ENCODE measurements at places on chromosomes 11 and 22. TPM values are rescaled to one million over a fixed set of nuclear protein-coding genes. Genes with fewer than 3 reads are reported as not detected.

The PDGFB gene
- total RNA-seq: 10.7 TPM

The OR51E2 gene
- 0.67 TPM for total RNA-seq

The SPDYC gene
- total RNA-seq: not detected

The GAL gene
- total RNA-seq: not detected

The HTR3B gene
- total RNA-seq: not detected

The XRCC6 gene
- 130 TPM for total RNA-seq

The CARNS1 gene
- 0.54 TPM for total RNA-seq

The TPST2 gene
- total RNA-seq: 47.9 TPM

The FAM181B gene
- 0.27 TPM for total RNA-seq

The IL18 gene
- 45.4 TPM for total RNA-seq

The UPK3A gene
- total RNA-seq: not detected

The SF3B2 gene
- 340 TPM for total RNA-seq

The HIRA gene
- 24.9 TPM for total RNA-seq

The RBM4 gene
- 90.8 TPM for total RNA-seq

The OR2AG2 gene
- 1.2 TPM for total RNA-seq

The CLDN5 gene
- total RNA-seq: 34.7 TPM

Measured in Peyer's patch (tissue), 4 donors.